ENCODE measurements at places on chromosomes 6 and 20.

GRCh38 chr6:35096129-35096862 lies 44.8 kb downstream of the TCP11 start:
- peak; percentile 83 for DNase-seq

GRCh38 chr6:7390226-7390878 lies 744 bp downstream of the RIOK1 start:
- no peak for DNase-seq

DNA sequence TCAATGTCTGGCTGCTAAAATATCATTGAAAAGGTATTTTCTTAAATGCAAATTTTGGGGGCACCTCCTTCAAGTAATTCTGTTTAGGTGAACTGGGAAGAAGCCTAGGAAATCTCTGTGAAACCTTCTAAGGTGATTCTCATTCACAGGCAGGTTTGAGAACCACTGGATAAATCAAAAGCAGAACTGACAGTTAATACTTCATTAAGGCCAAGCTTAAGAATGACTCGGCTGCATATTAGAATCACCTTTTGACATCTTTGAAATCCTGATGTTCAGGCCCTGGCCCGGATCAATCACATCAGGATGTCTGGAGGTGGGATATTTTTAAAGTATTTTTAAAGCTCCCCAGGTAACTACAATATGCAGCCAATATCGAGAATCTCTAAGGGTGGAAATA lies 50.6 kb downstream of the FKBP1C start:
- DNase-seq: no peak

DNA sequence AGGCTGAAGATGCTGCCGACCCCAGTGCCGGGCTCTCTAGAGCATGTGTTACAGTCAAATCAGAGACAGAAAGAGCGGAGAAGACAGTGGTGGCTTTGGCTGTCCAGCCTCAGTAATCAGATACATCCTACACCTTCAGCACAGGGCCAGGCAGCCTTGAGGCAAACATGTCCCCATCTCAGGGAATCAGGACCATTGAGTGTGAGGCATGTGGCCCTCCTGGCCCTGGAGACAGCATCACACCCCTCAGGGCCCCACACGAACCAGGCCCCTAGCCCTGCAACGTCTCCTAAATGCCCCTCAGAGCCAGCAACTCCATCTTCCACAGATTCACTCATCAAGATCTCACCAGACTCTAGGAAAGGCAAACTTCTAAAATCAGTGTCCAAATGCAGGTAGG lies 24.5 kb downstream of the PXDC1 start:
- peak; percentile 76 for DNase-seq

DNA sequence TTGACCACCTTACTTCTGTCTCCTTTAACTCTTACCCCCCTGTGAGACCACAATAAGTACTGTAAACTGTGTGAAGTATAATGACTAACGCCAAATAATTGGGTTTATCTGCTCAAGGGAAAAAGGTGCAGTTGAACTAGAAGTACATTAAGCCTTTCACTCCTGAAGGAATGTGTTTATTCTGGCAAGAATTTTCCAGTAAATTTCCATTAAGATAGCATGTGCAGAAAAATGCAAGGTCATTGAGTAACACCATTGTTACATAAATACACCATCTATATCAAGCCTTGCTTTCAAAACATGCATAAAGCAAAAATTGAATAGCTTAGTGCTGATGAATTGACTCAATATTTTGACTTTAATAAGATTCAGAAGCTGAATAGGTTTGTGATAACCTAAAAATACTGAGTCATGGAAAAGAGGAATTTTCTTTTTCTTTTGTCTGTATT lies 65.4 kb downstream of the ARHGAP18 start:
- no peak for DNase-seq

DNA sequence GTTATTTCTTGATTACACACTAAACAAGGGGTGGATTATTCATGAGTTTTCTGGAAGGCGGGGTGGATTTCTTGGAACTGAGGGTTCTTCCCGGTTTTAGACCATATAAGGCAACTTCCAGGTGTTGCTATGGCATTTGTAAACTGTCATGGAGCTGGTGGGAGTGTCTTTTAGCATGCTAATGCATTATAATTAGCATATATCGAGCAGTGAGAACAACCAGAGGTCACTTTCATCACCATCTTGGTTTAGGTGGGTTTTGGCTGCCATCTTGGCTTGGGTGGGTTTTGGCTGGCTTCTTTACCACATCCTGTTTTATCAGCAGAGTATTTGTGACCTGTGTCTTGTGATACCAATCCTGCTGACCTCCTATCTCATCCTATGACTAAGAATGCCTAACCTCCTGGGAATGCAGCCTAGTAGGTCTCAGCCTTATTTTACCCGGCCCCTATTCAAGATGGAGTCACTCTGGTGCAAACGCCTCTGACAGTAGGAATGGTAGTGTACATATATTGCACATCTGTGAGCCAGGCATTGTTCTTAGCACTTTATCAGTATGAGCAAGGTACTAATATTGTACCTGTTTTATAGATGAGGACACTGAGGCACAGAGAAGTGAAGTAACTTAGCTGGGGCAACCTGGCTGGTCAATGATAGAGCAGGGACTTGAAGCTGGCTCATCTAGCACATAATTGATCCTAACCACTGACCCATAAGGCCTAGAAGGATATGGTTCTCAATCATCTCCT lies 203.7 kb downstream of the NFATC2 start:
- DNase-seq: no peak

DNA sequence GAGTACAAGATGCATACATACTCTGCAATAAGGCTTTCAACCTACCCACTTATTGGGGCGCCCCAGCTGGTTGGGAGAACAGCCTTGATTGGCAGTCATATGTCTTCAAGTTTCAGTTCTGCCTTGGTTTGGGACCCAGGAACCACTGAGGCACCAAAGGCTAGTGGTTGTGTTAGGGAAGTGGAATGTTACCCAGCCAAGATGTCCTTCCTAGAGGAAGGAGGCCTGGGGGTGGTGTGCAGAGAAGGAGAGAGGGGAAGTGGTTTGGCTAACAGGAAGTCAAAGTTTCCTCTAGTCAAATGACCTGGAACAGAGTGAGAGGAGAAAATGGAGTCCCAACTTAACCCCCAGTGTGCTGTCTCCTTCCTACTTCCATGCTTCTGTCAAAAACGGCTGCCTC lies 59.4 kb downstream of the CD164 start:
- DNase-seq: no peak

DNA sequence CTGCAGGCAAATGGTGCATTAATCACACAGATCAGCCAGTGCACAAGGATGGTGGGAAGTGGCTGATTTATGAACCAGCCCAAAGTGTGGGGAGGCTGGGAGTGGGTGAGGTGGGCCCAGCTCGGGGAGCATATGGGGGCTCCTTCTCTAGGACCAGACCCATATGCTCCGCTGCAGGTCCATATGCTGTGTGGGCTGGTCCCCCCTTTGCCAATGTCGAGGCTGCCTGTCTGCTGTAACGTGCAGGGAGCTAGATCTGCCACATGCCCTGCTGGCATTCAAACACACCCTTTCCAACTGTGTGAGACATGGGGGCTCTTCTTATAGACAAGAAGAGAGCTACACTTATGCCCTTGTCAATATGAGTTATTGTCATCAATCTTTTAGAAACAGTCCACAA lies 566.3 kb downstream of the DHX35 start:
- DNase-seq: no peak

DNA sequence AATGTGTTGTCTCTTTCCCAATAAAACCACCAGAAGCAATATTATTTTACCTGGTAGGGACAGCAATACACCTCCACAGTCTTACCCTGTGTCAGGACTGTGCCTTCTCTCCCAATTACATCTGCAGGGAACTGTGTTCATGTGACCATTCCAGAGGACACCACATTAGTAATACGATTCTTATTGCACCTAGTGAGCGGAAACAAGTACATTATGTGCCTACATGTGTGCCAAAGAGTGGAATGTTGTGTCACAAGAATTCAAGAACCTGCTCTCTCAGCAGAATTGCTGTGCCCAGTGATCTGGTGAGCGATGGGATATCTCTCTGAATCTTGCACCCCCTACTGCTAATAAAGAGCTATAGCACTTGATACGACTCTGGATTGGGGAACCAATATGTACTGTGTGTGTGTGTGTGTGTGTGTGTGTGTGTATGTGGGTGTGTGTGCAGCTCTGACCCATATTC lies 57.4 kb upstream of the FOXC1 start:
- peak; percentile 88 for DNase-seq

DNA sequence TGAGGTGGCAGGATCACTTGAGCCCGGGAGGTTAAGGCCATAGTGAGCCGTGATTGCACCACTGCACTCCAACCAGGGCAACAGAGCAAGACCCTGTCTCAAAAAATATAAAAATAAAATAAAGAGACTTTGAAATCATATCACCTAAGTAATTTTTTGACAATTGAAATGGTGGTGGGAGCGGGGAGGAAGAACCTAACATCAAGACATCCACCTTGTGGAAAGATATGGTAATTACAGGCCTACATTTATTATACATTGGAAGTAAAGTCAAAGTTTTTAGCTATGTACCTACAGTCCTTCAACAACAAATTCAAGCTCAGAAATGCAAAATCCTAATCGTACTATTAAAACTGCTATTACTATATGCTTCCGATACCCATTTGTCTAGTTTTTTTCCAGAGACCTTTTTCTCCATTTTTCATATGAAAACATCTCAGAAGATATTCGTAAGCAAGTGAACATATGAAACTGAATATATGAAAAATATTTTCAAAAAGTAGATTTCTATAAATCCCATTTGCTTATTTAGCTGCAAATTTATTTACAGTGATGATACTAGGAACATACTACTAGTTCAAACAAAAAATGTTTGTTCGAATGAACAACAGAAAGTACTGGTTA lies 83.3 kb downstream of the SYCP2 start:
- DNase-seq: peak; percentile 87

DNA sequence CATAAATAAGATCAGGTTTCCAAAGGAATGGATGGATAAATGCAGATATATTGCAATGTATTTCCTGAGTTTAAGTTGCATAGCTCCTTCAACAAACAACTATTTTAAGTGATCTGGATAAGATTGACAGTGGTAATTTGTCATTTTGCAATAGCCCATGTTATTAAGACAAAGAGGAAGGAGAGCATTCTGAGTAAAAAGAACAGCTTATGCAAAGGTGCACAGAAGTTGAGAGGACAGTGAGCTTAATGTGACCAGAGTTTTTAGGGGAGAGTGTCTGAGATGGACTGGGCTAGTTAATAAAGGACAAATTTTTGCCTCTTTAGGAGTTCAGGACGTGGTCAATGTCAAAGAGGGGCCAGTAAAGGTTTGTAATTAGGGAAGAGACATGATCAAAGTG lies 48.8 kb upstream of the FBXO30 start:
- DNase-seq: no peak

DNA sequence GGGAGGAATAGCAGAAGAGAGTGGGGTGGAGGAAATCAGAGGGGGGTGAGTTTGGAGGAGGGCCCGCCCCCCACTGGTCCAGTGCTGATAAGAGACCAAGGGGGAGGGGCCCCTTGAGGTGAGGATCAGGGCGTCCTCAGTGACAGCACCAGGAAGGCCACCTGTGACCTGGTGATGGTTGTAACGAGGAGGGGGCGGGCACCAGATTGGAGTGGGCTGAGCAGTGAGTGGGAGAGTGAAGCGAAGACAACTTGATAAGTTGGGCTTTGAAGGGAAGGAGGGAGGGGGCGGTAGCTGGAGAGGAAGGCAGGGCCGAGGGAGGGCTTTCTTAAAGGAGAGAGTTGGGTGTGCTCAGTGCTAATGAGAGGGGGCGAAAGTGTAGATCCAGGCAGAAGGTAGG lies 30.7 kb downstream of the CDH22 start:
- no peak for DNase-seq

- peak; percentile 76 for DNase-seq
Observed at GRCh38 chr20:45951925-45952834, 17.7 kb downstream of the PCIF1 start.

DNA sequence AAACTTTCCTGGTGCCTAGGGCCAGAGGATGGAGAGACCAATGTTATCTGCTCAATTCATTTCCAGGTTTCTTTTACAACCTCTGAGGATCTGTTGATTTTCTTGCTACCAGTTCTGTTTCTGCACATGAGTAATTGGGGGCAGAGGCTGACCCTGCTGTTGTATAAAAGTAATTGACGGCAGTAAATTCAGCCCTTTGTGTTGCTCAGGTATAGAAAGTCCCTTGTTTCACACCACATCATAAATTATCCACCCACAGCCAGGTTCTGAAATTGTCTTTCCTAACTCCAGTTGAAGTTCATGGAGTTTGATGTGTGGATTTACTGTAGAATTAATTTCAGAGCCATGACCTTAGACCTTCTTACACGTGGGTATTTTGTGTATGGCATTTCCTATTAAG lies 107.4 kb upstream of the GRIK2 start:
- DNase-seq: no peak

GRCh38 chr6:45185403-45186251 lies 142.5 kb upstream of the RUNX2 start:
- DNase-seq: peak; percentile 59

DNA sequence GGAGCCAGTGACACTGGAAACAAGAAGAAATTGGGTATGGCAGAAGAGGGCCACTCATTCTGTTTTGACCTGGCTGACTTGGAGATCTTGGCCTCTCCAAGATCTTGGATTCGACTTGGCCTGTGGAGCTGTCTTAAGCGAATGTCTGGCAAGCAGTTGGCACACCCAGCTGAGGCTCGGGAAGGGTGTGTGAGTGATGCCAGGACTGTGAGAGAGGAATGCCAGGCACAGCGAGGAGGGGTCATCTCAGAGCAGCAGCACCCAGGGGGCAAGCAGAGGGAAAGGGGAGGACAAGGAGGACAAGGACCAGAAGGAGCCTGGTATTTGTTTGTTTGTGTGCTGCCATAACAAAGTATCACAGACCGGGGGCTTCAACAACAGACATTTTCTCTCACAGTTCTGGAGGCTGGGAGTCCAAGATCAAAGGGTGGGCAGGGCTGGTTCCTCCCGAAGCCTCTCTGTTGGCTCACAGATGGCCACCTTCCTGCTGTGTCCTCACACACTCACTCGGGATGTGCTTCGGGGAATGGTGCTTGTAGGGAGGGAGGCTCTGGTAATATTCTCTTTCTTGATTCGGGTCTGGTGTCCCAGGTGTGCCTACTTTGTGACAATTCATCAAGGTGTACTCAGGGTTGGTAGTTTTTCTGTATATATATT lies 33.0 kb downstream of the RPP40 start:
- DNase-seq: peak; percentile 45

DNA sequence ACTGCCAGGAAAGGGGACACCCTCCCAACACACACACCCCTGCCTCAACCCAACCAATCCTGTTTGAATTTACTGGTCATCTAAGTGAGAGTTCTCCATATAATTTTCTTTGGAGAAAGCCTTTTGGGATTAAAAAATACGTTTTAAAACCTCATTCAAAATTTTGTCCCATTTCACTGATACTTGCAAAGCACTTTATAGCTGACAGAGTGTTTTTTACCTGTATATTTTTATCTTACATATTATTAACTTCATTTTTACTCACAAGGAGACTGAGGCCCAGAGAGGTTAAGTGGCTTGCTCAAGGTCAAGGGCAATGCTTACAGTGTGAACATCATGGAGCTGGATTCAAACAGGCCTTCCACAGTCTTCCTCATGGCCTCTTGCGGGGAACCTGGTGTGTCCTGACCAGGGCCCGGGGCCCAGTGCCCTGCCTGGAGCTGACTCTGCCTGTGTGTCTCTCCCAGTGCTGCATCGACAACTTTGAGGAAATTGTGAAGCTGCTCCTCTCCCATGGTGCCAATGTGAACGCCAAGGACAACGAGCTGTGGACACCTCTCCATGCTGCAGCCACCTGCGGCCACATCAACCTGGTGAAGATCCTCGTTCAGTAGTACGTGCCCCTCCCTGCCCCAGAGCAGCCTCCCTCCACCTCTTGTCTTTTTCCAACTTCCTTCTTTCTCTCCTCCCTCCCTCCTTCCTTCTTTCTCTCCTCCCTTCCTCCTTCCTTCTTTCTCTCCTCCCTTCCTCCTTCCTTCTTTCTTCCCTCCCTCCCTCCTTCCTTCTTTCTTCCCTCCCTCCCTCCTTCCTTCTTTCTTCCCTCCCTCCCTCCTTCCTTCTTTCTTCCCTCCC lies 30.9 kb upstream of the FAM83D start:
- no peak for DNase-seq
